ENCODE measurements at places on chromosomes 12 and 14.

DNA sequence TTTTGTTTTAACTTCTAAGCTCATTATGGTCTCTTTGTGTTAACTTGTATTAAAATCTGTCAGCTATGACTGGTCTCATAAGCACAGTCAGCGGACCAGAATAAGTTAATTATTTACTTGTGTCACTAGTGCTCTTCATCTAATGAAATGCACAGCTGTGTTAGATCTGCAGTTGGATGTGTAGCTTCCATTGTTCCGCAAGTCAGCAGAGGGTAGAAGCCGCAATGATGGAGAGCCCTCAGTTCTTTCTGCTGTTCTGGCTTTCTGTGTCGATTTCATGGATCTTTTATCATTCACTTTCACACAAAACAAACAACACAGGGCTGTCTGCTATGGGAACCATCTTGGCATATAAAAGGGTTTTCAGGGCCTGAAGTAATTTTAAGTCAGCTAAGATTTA lies 89.3 kb upstream of the RFX4 start:
- no peak for DNase-seq

GRCh38 chr14:103775506-103775905 lies 59.9 kb downstream of the ZFYVE21 start:
- no peak for DNase-seq

DNA sequence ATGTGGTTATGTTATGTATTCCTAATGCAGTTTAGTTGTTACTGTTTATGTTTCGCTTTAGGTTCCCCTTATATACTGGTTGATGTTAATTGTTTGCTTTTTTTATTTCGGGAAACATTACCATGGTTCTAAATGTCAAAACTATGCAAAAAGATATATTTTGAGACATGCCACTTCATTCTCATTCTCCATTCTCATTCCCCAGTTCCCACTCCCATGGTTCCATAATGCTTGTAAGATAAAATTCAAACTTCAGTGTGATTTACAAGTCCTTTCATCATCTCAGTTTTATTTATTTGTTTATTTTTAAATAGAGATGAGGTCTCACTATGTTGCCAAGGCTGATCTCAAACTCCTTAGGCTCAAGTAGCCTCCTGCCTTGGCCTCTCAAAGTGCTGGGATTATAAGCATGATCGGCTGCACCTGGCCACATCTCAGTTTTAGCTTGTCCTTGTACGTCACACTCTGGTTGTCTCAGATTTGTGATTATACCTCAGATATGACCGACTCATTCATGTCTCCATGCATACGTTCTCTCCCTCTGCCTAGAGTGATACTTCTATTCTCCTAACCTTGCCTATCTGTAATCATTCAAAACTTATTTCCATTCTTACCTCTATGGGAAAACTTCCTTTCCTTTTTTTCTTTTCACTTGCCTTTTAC lies 407.8 kb upstream of the RGS6 start:
- no peak for DNase-seq

GRCh38 chr12:48201091-48201490 lies 2.0 kb downstream of the OR10AD1 start:
- DNase-seq, result no peak

DNA sequence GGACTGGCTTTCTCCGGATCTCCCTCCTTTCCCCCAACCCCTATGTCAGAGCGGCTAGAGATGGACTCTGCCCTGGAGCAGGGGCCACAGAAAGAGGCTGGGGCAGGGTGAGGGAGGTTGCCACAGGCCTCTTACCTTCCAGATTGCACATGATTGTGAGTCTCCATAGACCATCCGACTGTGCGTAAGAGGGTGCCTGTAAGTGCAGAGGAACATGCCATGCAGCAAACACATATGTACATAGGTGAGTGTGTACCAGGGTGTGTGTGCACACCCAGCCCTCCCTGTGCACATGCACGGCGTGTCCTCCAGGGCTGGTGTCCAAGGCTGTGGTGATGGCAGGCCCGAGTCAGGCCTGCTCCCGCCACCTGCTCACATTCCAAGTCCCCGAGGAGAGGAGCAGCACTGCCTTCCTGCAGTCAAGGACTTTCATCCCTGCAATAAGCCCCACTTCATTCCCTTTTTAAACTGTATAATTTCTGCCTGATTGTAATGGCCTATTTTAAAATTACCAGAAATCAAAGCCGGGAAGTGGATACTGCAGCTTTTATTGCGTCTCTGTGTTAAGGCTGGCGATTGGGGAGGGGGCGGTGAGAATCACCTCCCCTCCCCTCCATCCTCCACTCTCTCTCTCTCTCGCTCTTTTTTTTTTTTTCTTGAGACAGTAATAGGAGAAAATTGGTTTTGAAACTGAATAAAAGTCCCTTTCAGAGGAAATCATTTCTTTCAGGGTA lies 28.5 kb downstream of the FAM222A start:
- no peak for DNase-seq

GRCh38 chr12:74906224-74906623 lies 303.4 kb downstream of the KCNC2 start:
- no peak for DNase-seq

DNA sequence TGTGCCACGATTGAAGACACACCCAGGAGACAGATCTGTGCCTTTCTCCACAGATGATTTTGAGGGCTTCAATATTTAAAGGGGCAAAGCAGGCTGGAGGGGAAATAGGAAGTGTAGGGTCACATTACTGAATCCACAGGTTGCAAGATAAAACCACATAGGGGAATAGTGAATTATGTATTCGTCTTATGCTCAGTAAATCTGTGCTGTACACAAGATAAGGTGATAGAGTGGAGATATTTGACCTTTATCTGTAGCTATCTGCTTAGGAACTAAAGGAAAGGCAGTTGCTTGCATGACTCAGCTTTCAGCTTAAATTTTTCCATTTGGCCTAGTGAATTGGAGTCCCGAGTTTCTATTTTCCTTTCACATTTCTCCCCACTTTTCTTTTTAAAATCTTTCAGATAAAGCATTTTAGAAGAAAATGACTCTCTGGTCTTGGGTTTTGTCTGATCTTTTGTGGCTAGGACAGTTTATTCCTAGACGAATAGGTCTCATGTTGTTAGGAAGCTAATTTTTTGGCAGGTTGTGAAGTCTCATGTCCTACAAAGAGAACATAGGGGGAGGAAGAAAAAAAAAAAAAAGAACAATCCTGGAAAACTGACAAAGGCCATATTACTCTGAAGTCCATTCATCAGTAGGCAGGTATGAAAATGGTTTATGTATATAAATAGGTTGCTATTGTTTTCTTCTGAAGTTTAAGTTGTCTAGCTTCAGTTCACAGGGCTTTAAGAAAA lies 55.4 kb downstream of the FBXO33 start:
- DNase-seq, result no peak

- no peak for DNase-seq
These were observed 383.1 kb downstream of the TMEM132D start for GRCh38 chr12:129520739-129521138.

DNA sequence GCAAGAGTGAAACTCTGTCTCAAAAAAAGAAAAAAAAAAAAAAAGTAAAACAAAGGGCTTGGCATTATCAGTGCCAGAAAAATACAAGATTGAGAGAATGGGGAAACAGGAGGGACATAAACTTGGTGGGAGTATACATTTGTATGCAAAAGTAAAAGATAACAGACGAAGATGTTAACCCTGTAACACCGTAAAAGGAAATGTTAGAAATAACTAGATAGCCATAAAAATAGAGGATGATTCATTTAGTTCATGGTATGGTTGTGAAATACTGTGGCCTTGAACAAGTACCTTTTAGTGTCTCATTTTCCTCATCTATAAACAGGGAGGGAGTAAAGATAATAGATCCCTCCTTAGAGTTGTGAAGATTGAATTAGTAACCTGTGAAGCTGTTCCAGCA lies 33.3 kb downstream of the ATP2A2 start:
- peak; percentile 49 for DNase-seq

DNA sequence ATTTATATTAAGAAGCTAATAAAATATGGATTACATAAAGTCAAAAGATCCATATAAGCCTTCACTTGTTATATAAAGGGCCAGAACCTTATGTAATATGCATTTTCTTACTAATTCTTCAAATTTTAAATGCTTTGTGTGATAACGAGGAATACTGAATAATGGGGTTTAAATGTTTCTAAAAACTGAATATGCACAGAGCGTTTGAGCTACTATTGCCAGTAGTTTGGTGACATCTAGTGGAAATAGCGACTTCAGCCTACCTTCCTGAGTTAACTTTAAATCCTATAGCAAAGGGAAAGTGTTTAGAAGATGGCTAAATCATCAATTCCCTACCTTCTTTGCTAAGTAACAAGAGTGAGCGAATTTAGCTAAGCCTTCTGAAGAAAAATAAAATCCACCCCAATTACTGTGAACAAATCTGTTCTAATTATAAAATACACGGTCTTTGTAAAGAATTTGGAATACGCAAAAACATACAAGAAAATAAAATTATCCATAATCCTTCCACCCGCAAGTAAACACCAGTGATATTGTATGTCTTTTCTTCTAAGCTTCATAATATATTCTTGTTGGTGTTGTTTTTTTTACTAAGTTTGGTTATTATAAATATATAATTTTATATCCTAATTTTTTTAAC lies 115.5 kb upstream of the G2E3 start:
- no peak for DNase-seq

GRCh38 chr12:90399357-90399756 lies 555.6 kb downstream of the CCER1 start:
- DNase-seq, result no peak

GRCh38 chr14:37145395-37145794 lies 27.0 kb downstream of the SLC25A21 start:
- no peak for DNase-seq

DNA sequence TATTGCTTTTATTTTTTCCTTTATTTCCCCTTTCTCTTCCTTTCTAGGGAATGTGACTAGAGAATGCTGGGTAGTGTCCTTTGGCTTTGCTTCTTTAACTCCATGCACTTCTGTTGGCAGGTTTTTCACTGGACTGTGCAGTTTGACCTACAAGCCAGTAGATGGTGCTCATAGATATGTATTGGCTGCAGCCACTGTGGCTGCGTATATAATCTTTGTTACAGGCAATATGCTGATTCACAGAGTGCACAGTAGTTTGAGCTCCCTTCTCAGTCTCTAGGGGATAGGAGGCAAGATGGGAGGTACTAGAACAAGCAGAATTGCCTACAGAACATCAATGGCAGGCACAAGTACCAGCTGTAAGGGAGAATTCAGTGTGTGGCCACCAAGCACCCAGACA lies 503.5 kb downstream of the LRFN5 start:
- DNase-seq, result peak; percentile 10

DNA sequence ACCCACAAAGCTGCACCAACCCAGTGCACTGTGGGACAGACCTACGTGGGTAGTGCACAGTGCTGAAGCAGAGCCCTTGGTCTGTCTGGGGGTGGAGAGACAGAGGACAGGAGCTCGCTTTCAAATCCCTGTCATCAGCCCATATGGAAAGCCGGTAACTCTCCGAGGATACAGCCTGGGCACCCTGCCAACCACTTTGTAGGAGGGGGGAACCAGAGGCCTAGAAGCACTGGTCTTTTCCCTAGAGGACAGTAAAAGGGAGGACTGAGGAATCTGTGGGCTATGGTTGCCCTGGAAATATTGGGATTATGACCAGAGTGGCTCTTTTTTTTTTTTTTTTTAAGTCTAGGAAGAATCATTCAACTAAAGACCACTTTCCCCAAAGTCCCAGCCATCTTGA lies 74.3 kb downstream of the MAP3K9 start:
- no peak for DNase-seq

GRCh38 chr12:43462080-43462479 lies 89.9 kb downstream of the ADAMTS20 start:
- no peak for DNase-seq

GRCh38 chr12:89384050-89384758 lies 31.9 kb upstream of the DUSP6 start:
- peak; percentile 88 for DNase-seq

DNA sequence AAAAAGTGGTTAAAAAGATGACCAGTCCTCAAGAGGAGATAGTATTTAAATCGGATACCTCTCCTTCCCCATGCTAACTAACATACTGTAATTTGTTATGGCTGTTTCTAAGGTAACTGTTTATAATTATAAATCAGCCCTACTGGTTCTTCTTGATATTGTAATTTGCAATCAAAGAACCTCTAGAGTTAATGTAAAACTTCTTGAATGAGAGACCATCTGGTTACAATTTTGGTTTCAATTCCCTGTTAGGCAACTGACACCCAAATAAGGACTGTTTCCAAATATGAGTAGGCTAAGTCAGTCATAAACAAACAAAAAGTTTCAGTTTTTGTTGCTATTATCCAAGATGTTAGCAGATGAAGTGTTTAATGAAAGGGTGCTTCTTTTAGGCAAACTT lies 120.2 kb upstream of the DNM1L start:
- peak; percentile 71 for DNase-seq

GRCh38 chr12:96034621-96035282 lies 635 bp downstream of the LTA4H start:
- DNase-seq, result no peak

DNA sequence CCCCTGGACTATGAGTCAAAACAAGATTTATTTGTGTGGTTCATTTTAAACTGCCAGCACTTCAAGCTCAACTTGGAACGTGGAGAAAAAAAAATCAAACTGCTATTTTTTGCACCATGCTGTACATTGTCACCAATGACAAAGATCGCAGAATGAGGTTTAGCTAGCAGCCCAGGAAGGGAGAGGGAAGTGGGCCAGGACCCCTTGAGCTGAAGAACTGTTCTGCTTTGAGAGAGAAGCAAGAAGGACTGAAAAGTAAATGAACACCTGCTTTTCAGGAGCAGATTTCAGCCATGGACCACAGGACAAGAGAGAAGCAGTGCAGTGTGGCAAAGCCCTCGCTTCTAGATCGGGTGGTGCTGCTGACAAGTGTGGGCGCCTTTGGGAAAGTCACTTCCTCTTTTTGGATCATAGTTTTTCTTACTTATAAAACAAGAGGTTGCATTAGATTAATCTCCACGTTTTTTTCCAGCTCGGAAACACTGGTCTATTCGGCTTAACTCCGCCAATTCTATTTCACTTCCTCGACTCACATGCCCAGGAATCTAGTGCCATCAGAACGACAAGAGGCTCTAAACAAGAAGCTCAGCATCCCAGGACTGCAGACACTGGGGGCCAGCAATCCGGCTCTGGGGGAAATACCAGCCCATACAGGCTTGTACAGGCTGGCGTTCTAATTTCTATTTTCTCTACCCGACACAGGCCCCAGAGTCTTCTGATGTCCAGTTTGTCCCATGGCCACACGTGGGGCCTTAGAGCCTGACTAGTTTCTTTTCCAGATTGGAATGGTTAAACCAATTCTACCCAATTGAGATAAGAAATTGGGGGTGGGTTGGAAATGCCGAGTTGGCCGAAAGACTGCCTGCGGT lies 129.9 kb downstream of the CRACR2A start:
- no peak for DNase-seq

GRCh38 chr14:22448035-22448904 lies 140.8 kb downstream of the DAD1 start:
- DNase-seq, result no peak

DNA sequence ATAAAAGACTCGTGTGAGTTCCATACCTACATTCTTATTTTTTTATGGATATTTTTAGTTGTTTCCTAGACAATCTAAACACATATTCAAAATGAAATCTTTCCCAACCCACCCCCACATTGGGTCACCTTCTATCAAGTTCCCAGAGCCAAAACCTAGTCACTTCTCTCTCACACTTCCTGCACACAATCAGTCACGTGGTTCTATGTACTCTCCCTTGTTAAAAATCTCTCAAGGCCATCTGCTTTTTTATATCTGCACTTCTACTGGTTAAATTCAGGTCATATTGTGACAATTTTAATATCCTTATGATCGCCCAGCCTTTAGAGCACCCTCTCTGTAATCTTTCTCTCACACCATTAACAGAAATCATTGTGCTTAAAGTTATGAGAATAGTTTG lies 175.0 kb upstream of the SYT10 start:
- no peak for DNase-seq
